ENCODE measurements at places on chromosomes 3 and 15.

- no peak for DNase-seq
Measured at GRCh38 chr3:127135241-127136023, 57.5 kb upstream of the PRR23E start.

DNA sequence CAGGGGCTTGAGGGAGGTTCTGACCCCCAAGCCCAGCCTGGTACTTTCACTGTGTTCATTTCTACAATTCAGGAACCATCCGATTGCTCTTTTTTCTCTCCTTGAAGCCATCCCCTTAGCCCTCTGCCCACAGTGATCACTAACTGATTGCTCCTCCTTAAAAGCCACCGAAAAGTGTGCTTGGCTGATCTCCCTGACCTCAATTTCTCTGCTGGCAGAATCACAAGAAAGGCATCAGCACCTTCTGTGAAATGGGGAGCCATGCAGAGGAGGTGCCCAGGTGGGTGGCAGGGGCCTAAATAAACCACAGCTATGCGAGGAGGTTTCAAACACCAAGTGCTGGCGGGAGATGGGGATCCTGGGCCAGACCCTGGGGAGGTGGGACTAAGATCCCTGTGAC, 56.2 kb downstream of the SRGAP3 start:
- no peak for DNase-seq

DNA sequence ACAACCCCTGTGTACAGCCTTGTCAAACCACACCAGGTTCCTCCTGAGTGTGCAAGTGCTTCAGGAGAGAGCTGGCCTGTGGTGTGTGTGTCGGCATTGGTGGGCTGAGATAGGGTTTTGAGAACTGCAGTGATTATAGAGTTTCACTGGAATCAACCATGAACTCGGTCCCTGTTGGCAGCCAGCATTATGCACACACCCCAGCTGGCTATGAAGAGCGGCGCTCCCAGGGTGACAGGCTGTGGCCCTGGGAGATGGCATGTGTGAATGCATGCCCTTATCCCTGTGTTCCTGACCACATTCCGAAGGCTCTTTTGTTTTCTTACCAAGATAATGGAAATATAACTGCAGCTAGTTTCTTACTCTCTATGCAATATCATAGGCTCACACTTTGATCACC, 101.8 kb downstream of the SNRK start:
- DNase-seq: no peak

GRCh38 chr3:4006288-4006687, 207.1 kb downstream of the LRRN1 start:
- DNase-seq: no peak

DNA sequence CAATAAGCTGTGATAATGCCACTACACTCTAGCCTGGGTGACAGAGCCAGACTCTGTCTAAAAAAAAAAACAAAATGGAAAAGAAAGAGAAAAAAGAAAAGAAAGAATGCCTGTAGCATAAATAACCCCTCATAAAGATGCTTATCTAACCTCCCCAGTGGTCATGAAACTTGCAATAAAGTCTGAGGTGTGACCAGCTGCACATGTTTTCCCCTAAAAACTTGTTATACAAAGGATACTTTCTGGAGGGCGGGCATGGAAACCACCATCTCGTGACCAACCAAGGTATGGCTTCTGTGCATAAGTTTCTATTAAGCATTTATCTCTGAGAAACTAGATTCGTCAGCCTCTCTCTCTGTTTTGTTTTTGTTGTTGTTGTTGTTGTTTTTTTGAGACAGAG, 21.8 kb downstream of the CCDC32 start:
- DNase-seq: no peak

DNA sequence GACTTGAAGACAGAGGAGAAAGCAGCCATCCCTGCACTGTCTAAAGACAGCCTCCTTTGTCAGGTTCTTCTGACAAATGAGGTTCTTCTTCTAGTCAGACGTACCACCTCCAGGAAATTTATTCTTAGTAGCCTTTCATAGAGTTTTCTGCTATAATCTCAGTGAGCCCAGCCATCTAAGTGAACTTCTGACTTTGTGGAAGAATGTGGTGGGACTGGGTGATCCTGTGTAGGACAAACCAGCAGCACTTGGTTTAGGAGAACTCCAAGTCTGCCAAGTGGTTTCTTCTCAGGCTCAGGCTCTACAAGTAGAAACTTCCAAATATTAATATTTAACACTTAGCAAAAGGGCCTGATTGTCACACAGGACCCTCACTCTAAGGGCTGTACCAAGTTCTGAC, 52.1 kb downstream of the TIPARP start:
- no peak for DNase-seq

DNA sequence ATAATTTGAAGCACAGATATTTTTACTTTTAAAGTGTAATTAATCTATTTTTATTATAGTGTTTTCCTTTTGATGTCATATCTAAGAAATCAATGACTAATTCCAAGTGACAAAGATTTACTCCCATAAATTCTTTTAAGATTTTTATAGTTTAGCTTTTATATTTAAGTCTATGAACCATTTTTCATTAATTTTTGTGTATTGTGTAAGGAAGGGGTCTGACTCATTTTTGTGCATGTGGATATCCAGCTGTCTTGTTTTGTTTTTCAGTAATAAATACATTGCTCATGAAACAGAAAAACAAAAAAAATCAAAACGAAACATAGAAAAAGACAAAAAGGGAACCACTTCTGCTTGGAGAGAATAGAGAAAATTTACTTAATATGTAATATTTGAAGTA, 145.1 kb downstream of the EPHA6 start:
- no peak for DNase-seq

DNA sequence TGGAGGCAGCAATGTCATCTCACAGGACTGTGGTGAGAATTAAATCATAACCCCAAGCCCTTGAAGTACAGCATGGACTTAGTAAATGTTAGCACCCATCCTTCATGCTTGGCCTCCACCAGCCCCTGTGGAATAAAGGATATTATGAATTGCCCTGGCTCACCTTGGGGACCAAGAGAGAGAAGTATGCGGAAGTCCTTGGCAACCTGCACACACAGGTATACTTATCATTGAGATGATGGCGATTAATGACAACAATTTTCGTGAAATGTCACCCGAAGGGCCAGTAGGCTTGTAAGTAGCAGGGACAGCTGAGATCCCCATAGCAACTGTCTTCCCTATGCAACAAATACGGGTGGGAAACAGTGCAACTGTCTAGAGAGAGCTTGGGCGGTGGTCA, 102.0 kb downstream of the FAM43A start:
- DNase-seq: no peak

Measured in activated CD4-positive, alpha-beta T cell treated with anti-CD3 and anti-CD28 coated beads, Interleukin-2, Interleukin-4, amounts not matched to agents 100 ng/mL and 50 ng/mL, durations not matched to agents 16 hours and 8 hours (primary cell).